ENCODE measurements at places on chromosomes 7 and 10.
A peak's percentile ranks its signal among the peaks of the same experiment; 100 is the strongest.

- no peak for DNase-seq
Measured at GRCh38 chr7:13897819-13898218, 91.6 kb downstream of the ETV1 start.

DNA sequence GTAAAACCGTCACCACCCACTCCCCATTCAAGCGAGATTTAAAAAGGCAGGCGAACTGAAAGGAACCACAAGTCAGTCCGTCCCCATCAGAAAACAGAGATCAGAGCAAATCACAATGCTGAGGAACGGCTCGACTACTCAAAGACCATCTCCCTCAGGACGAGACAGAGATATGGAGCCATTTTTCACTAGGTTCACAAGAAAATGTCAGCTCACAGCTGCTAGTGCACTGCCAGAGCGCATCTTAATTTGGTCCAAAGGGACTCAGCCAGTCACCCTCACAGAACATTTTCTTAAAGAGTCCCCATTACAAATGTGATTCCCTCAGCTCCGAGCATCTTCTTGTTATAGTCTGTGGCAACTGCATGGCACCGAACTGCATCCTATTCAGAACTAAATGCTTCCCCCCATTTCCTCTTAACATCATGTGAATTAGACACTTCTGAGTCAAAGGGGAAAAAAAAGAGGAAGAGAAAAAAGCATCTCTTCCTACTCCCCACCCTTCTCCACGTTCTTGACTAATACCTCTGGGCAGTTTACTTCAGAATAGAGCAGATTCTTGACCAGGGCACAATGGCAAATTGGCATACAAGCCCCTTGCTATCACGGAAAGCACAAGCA, 683.9 kb downstream of the MAGI2 start:
- no peak for DNase-seq

GRCh38 chr7:96347471-96347870, 25.6 kb upstream of the SLC25A13 start:
- no peak for DNase-seq

- DNase-seq = no peak
Measured at GRCh38 chr7:128076196-128076795, 45.1 kb upstream of the LRRC4 start.

- no peak for DNase-seq
Measured at GRCh38 chr7:66238773-66239466, 33.8 kb downstream of the TPST1 start.

GRCh38 chr7:5769571-5769970, 11.9 kb downstream of the RNF216 start:
- no peak for DNase-seq

DNA sequence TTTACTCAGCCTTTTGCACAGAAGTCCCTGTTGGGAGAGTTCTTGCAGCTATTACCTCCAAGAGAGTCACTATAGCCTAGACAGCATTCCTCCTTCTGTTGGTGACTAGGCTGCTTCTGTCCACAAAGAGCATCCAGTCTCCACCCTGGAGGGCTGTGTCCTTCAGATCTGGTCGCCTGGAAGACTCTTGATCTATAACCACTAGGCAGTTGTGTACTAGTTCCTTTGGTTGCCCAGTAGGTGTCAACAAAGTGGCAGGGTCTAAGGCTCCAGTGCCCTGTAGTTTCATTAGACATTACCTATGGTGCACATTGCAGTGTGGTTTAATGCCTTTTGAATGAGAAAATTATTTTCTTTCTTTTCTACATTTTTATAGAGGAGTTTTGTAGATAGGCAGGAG, 11.3 kb upstream of the AKR1C2 start:
- no peak for DNase-seq

DNA sequence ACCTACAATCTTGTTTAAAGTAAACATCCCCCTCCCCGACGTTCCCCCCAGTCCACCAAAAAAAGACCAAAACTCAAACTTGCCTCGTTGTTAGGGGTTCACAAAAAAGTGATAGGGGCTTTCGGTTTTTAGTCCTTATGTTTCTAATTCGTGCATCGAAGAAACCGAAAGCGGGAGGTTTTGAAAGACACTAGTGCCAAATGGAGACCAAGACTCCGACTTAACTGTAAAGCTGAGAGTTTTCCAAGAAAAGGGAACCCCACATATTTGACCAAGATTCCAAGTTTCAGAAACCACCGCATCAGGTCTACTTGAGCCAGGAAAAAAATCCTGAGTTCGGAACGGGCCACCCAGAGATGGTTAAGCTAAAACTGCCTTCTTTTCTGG, 534 bp downstream of the PSMA2 start:
- DNase-seq = no peak

GRCh38 chr10:89458784-89459183, 44.4 kb downstream of the IFIT5 start:
- DNase-seq = peak; percentile 19

- no peak for DNase-seq
Measured at GRCh38 chr10:123269017-123269552, 114.9 kb downstream of the BUB3 start.

- DNase-seq = no peak
Measured at GRCh38 chr7:2468227-2468626, 8.0 kb downstream of the GRIFIN start.

DNA sequence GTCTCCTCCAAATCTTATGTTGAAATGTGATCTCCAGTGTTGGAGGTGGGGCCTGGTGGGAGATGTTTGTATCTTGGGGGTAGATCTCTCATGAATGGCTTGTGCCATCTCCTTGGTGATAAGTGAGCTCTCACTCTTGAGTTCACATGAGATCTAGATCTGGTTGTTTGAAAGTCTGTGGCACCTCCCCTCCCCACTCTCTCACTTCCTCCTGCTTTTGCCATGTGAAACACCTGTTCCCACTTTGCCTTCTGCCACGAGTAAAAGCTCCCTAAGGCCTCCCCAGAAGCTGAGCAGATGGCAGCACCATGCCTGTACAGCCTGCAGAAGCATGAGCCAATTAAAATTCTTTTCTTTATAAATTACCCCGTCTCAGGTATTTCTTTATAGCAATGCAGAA, 23.5 kb downstream of the TMEM229A start:
- DNase-seq = no peak

DNA sequence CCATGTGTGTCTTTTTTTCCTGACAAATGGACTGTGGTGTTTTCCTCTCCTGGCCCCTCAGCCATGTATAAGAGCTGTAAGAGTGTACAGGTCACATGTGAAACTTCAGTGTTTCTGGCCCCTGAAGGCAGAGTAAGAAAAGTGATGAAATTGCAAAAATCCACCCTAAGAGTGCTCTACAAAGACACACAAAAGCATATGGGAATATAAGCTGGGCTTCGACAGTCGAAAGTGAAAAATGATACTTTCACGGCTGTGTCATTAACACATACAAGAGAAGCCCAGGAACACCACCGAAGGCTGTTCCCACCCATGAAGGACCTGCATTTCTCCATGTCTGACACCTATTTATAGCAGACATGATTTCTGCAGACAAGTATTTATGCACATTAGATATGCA, 192.2 kb downstream of the PARD3 start:
- no peak for DNase-seq

GRCh38 chr10:101744267-101744666, 31.6 kb downstream of the FGF8 start:
- no peak for DNase-seq

DNA sequence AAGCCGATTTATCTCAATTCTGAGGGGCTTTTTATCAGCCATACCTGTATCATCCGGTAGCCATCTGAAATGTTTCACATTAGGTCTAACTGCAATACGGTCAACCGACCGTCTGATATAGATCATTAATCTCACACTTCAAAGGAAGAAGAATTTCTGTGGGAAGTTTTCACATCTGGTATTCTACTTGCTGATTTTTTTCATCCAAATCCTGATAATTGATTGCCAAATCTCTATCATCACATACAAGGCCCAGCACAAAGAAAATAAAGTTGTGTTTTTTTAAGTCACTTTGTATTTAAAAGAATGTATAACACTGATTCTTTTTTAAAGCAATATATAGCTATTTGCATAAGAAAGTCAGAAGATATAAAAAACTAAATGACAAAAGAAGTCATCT, 132.3 kb downstream of the DKK1 start:
- peak; percentile 34 for DNase-seq

DNA sequence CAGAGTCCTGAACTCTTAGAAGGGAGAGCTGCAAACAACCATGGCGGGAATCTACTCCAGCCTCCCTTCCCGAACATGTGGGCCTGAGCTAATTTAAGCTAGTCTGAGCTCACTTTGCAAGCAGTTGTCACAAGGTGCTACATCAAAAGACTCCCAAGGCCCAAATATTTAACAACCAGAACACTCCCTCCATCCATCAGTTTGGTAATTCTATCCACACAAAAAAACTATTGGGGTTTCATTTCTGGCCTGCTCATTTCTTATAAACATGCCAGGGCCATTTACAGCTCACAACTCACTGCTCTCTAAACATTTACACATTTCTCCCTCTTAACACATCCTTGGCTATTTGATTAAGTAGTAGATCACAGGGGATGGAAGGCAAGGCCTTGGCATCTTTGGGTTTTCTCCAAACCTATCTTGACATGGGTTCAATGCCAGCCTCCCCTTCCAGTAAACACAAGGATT, 263.4 kb downstream of the KCNMA1 start:
- no peak for DNase-seq

DNA sequence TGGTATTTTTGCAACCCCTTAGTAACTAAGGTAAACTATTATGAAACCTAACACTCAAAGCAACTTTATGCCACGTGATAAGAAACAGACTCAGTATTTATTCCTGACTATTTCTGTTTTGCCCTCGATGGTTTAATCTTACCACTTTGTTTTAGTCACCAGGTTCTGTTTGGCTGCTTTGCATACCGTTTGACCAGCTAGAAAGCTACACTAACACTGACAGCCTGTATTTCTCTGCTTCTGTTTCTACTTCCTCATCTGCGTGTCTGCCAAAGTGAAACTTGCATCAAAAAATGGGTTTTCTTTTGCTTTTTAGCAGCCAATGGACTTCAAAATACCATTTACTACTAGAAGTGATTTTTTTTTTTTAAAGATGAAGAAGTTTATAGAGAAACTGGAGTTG, 802.5 kb downstream of the GRM8 start:
- no peak for DNase-seq

GRCh38 chr7:42877862-42878261, 34.0 kb downstream of the C7orf25 start:
- DNase-seq = no peak

GRCh38 chr7:20395104-20395503, 64.4 kb downstream of the ITGB8 start:
- peak; percentile 51 for DNase-seq

GRCh38 chr10:11279314-11279713, 261.6 kb downstream of the CELF2 start:
- DNase-seq = no peak

DNA sequence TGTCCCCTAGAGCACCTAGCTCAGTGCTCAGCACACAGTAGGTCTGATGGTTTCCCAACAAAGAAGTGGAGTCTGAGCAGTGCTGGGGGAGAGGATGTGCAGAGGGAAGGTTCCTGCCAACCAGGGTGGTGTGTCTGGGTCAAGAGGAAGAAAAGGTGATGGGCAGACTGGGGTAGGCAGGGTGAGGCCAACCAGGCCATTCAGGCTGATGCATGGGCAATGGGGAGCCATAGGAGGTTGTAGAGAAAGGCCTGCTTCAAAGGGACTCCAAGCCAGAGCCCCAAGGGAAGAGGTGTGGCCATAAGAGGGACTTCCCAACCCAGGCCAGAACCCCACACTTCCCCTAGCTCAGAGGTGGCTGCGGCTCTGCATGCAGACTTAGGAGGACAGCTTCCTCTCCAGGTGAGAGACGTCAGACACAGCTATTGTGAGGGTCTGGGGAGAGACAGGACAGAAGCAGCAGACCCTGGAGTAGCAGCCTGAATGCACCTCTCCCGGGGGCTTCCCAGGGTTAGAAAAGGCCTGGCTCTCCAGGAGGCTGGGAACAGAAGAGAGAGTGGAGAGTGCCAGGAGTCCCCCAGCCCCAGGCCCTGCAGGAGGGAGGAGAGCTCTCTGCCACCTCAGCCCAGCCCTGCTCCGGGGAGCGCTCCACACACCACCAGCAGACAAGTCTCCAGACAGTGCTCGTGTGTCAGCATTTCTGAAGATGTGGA, 87.4 kb upstream of the ZMIZ1 start:
- DNase-seq = no peak

GRCh38 chr7:7701527-7701926, 16.9 kb downstream of the RPA3 start:
- no peak for DNase-seq

DNA sequence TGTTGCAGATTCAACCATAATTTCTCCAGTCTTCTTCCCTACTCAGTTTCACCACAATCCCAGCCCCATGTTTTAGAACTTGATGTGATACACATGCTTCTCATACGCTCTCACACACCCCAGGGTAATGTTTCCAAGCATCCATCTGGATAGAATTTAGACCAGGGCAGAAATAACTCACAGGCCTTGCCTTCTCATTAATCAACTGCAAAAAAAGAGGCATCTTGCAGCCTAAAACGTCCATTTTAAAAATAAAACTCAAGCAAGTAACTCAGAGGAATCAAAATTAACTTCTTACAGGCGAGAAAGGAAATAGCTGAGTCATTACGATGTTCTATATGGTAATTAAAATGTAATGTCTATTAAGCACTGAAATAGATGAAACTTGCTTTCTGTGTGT, 127.2 kb upstream of the RSU1 start:
- peak; percentile 89 for DNase-seq

GRCh38 chr10:119526621-119527592, 15.6 kb downstream of the RGS10 start:
- DNase-seq = no peak

DNA sequence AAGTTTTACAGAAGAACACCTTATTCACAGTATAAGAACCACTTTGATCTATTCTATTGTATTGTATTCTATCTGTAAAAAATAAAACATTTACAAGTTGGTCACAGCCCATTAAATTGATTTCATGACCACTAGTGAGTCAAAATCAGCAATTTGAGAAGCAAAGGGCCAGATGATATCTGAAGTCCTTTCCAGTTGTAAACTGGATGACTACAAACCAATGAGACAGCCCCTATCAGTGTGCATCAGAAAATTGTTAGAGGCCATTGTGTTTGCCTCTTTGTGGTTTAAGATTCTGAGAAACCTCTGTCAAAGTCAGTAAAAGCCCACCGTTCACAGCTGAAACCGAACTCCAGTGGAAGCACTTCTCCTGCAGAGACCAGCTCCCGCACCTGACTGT, 54.8 kb downstream of the TBXAS1 start:
- DNase-seq = no peak

GRCh38 chr7:70734411-70734810, 397.5 kb upstream of the GALNT17 start:
- DNase-seq = no peak

- DNase-seq = no peak
Measured at GRCh38 chr10:80448209-80448942, 5.7 kb upstream of the TSPAN14 start.

DNA sequence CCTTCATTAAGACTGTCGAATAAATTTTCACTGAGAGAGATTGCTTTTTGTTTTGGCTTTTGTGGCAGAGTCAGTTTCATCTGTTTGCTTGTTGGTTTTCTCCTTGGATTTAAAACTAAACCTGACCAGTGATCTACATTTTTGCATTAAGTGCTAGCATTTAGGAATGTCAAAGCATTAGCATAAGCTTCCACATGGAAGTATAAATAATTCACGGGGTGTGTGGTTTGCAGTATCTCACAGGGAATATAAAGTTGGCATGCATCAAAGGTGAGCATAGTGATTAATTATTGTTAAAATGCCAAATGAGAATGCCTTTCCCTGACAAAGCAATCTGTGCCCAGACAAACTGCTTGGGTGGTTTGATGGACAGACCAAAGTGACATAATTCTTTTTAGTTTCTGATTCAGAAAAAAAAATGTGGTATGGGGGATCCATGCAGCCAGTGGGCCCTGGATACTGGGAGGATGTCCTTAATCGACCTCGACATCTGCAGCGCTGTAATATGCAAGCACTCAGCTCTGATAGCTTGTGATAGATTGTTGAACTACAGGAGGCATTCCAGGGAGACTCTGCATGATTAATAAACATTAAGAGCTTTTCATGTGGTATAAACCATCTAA, 339.3 kb upstream of the POM121L12 start:
- DNase-seq = no peak
